ENCODE measurements at places on chromosomes 4 and X.

GRCh38 chrX:7316887-7317286 lies 168.9 kb upstream of the PUDP start:
- no peaks in the 10 kb centered on the region for H3K27me3 ChIP-seq
- no peaks in the 10 kb centered on the region for H3K36me3 ChIP-seq
- no peaks in the 10 kb centered on the region for H3K4me1 ChIP-seq
- DNase-seq = no peak
- H3K27ac ChIP-seq = no peak overlapping the region

GRCh38 chr4:42655921-42656678 lies 805 bp downstream of the ATP8A1 start:
- H3K27ac ChIP-seq = no peak overlapping the region
- H3K4me1 ChIP-seq = peaks cover 8% of the 10 kb centered on the region
- DNase-seq = no peak
- peaks cover 8% of the 10 kb centered on the region for H3K27me3 ChIP-seq
- peak overlapping the region; percentile 50 for H3K4me3 ChIP-seq

DNA sequence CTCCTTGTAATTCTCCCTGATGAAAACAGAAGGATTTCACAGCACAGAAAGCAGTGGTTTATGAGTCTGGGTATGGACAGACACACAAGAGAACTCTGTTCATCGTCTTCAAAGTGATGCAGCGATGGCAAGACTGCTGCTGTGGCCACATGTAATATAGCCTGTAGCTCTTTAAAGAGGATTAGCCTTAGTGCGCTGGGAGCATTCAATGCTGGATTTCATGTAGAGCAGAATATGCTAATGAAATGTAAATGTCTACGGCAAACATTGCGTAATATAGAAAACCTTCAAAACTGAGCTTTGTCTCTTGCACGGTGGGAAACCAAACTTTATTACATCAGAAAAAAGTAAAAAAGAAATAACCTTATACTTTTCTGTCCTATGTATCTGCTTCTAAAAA lies 42.9 kb downstream of the ALPK1 start:
- H3K4me1 ChIP-seq = no peaks in the 10 kb centered on the region
- no peaks in the 10 kb centered on the region for H3K36me3 ChIP-seq
- no peak overlapping the region for H3K27ac ChIP-seq
- H3K27me3 ChIP-seq = peaks cover 4% of the 10 kb centered on the region
- no peak overlapping the region for H3K4me3 ChIP-seq
- DNase-seq = no peak

DNA sequence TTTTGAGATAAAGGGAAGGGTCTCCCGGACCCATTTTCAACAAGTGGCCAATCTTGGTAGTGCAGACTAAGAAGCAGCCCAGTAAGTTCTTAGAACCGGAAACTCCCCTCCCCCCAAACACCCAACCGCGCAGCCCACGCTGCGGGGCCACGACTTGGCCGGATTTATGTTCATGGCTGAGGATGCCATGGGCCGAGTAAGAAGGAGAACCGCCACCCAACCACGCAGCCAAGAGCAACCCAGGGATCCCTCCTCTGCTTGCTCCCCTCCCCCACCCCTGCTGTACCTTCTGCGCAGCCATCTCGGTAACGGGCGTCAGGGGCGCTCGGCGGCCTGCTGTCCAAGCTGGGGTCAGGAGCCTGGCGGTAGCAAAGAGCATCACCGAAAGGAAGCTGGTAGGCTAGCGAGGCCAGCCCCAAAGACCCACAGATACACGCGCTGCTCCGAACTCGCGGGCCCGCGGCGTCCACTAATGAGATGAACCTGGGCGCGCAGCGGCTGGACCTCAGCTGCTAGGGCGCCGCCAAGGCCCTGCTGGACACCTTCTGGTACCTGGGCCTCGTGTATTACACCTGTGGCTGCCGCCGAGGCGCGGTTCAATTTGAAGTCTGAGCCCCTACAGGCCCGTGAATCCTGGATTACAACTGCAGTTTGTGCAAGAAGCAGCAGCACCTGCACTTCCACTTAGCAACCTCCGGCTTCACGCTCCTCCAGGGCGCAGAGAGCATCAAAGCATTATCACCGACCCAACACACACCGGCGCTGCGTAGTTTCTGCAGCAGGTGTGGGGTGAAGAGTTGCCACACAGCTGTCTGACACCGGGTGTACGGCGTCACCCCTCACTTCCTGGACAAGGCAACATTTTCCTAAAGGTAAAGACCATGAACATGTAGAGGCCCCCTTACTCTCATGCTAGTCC lies 63.4 kb downstream of the NUDT10 start:
- peak; percentile 16 for DNase-seq
- H3K36me3 ChIP-seq = no peaks in the 10 kb centered on the region
- no peaks in the 10 kb centered on the region for H3K27me3 ChIP-seq
- no peak overlapping the region for H3K27ac ChIP-seq

DNA sequence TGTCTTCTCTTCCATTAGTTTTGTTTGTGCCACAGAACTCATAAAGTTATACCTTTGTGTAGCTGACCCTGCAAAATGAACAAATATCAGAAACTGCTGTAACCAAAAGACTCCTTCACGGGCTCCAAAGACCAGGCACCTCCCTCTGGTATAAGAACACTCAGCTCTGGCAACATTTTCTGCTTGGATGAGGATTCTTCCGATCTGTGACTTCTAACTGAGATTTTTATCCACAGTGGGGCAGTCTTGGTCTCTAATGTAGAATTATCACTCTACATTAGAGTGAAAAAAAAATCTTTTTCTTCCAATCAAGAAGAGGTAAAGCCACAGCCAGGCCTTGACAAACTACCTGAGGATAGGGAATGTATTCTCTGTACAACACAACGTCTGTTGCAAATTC lies 38.5 kb upstream of the PRSS48 start:
- no peak for DNase-seq
- no peaks in the 10 kb centered on the region for H3K36me3 ChIP-seq
- no peak overlapping the region for H3K4me3 ChIP-seq
- no peak overlapping the region for H3K27ac ChIP-seq
- H3K4me1 ChIP-seq = no peaks in the 10 kb centered on the region

- no peaks in the 10 kb centered on the region for H3K27me3 ChIP-seq
- H3K4me3 ChIP-seq = no peak overlapping the region
- peaks cover 13% of the 10 kb centered on the region for H3K36me3 ChIP-seq
- peak overlapping the region; percentile 87 for H3K27ac ChIP-seq
Observed at GRCh38 chr4:80074651-80075050, 1.6 kb upstream of the ANTXR2 start.

- H3K27ac ChIP-seq = no peak overlapping the region
- no peak overlapping the region for H3K4me3 ChIP-seq
Observed at GRCh38 chrX:103475381-103475780, 43.9 kb downstream of the RAB40A start.

GRCh38 chrX:16587836-16588235 lies 62.1 kb upstream of the S100G start:
- H3K36me3 ChIP-seq = peaks cover 5% of the 10 kb centered on the region
- no peak overlapping the region for H3K27ac ChIP-seq
- DNase-seq = no peak
- H3K4me1 ChIP-seq = no peaks in the 10 kb centered on the region
- H3K27me3 ChIP-seq = no peaks in the 10 kb centered on the region
- no peak overlapping the region for H3K4me3 ChIP-seq

DNA sequence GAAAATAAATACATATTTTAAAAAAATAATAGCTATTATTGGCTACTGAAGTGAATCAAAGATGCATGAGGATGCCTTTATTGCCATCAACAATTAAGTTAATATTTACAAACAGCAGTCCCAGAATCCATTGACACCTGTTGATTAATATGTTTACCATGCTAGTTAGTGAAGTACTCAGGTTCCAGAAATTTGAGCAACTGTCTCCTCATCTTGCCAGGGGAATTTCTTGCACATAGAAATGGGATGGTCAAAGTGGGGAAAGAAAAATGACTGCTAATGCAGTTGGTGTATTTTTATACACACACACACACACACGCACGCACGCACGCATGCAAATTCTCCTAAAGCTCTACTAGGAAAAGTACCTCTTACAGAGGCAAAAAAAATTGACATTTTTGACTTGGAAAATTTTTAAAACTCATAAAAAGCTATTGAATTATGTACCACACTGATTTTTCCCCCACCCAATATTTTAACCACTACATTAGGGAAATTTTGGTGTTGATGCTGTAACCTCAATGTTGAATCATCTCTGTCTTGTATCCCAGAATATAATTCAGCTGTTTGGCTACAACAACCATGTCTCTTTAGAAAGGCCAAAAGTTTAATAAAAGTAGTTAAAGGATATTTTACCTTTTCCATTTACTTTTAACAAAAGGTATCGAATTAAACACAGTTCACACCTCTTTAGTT lies 105.3 kb upstream of the TMEM150C start:
- H3K36me3 ChIP-seq = no peaks in the 10 kb centered on the region
- no peaks in the 10 kb centered on the region for H3K27me3 ChIP-seq
- no peak overlapping the region for H3K4me3 ChIP-seq
- H3K4me1 ChIP-seq = no peaks in the 10 kb centered on the region
- DNase-seq = no peak
- H3K27ac ChIP-seq = no peak overlapping the region

DNA sequence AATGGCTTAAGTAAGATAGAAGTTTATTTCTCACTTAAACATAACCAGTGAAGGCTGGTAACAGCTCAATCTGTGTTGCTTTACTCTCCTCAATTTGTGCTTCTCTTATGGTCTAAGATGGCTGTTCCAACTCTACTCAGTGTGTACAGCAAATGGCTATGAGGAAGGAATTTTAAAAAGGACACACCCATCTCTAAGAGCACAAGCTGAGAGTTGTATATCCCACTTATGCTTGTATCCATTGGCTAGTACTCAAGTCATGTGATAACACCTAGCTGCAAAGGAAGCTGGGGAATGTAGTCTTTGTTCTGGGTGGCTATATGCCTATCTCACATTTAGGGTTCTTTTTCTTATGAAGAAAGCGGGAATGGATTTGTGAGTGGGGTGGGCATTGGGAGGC lies 63.3 kb downstream of the GPAT3 start:
- H3K36me3 ChIP-seq = no peaks in the 10 kb centered on the region
- peak; percentile 55 for DNase-seq
- no peak overlapping the region for H3K27ac ChIP-seq
- no peaks in the 10 kb centered on the region for H3K4me1 ChIP-seq

- no peaks in the 10 kb centered on the region for H3K36me3 ChIP-seq
- H3K27me3 ChIP-seq = peaks cover 44% of the 10 kb centered on the region
- no peak for DNase-seq
- H3K4me3 ChIP-seq = no peak overlapping the region
Observed at GRCh38 chr4:7094916-7095315, 27.1 kb upstream of the GRPEL1 start.

GRCh38 chrX:87961471-87961870 lies 443.9 kb downstream of the KLHL4 start:
- no peaks in the 10 kb centered on the region for H3K27me3 ChIP-seq
- H3K27ac ChIP-seq = no peak overlapping the region
- H3K4me3 ChIP-seq = no peak overlapping the region
- no peak for DNase-seq

GRCh38 chrX:55546956-55547355 lies 57.3 kb upstream of the USP51 start:
- no peak overlapping the region for H3K4me3 ChIP-seq
- DNase-seq = no peak
- no peaks in the 10 kb centered on the region for H3K27me3 ChIP-seq
- H3K4me1 ChIP-seq = no peaks in the 10 kb centered on the region

GRCh38 chr4:147094238-147094637 lies 148.6 kb upstream of the TTC29 start:
- no peaks in the 10 kb centered on the region for H3K27me3 ChIP-seq
- no peaks in the 10 kb centered on the region for H3K36me3 ChIP-seq
- no peaks in the 10 kb centered on the region for H3K4me1 ChIP-seq
- DNase-seq = no peak

DNA sequence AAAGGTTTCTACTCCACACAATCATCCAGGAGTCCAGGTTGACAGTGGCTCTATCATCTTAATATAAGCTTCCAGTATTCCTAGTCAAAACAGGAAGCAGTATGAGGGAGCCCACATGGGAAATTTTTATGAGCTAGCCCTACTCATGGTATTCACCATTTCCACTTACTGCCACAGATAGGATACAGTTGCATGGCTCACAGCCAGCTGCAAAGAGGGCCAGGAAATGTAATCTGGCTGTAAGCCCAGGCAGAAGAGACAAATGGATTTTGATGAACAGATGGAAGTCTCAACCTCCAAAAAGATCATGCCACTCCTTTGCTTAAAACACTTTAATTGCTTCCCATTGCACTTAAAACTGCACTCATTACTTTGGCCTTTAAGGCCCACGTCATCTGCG lies 150.6 kb downstream of the ADAMTS3 start:
- DNase-seq = peak; percentile 22
- H3K27me3 ChIP-seq = no peaks in the 10 kb centered on the region
- H3K4me1 ChIP-seq = 0 out of 2 replicates have a peak, but pooled peaks cover 3% of the 10 kb centered on the region
- no peaks in the 10 kb centered on the region for H3K36me3 ChIP-seq
